ENCODE measurements at places on chromosomes 7 and 10. TPM values are rescaled to one million over a fixed set of nuclear protein-coding genes. Genes with fewer than 3 reads are reported as not detected.

The RBM20 gene
- total RNA-seq: 0.61 TPM

The NPC1L1 gene
- total RNA-seq: 0.18 TPM

The OPN4 gene
- total RNA-seq: not detected

The GDF2 gene
- total RNA-seq: not detected

DNA sequence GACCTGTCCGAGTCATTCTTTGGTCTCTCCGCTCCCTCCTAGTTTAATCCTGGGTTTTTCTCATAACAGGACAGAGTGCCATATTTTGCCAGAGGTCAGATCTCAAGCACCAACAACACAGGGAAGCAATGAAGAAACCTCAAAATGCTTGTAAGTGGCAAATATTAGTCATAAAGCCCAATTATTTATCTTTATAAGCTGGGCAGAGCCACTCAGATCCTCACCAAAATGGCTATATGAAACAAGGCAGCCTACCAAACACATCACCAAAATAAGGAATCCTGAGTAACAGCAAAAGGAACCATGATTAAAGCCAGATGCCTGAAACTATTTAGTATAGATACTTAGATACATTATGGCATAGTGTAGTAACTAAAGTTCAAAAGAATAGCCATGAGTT, 4.7 kb downstream of the ECD start:
- no peak overlapping the region for H3K27ac ChIP-seq
- H3K36me3 ChIP-seq: peaks cover 33% of the 10 kb centered on the region
- peaks cover 26% of the 10 kb centered on the region for H3K4me1 ChIP-seq
- peak overlapping the region; percentile 1 for H3K4me3 ChIP-seq
- DNase-seq: no peak
- H3K27me3 ChIP-seq: no peaks in the 10 kb centered on the region

GRCh38 chr10:123865880-123866279, 25.7 kb downstream of the CPXM2 start:
- H3K27me3 ChIP-seq: peaks cover 19% of the 10 kb centered on the region
- peaks cover 13% of the 10 kb centered on the region for H3K4me1 ChIP-seq
- H3K4me3 ChIP-seq: no peak overlapping the region
- H3K27ac ChIP-seq: no peak overlapping the region
- no peaks in the 10 kb centered on the region for H3K36me3 ChIP-seq

- H3K36me3 ChIP-seq: no peaks in the 10 kb centered on the region
- no peaks in the 10 kb centered on the region for H3K27me3 ChIP-seq
- DNase-seq: no peak
- no peak overlapping the region for H3K4me3 ChIP-seq
- no peaks in the 10 kb centered on the region for H3K4me1 ChIP-seq
- H3K27ac ChIP-seq: no peak overlapping the region
Measured at GRCh38 chr7:77954773-77955555, 156.4 kb downstream of the PHTF2 start.

DNA sequence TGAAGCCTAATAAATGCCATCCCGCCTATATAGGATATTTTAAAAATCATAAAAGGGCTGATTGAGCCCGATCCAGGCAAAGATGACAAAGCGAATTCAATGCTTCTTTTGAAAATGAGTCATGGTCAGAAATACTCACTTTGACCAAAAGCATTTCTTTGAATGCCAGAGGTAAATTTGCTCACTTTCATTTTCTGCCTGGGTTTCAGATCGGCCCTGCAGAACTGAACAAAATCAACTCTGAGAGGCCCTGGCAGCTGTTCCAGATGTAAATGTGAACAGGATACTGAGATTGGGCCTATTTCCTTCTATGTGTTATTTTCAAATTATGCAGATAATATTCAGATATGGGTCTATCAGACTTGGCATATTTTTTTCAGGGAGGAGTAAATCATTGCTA, 114.8 kb upstream of the ARID5B start:
- H3K4me1 ChIP-seq: no peaks in the 10 kb centered on the region
- no peaks in the 10 kb centered on the region for H3K27me3 ChIP-seq
- no peak overlapping the region for H3K4me3 ChIP-seq
- H3K36me3 ChIP-seq: no peaks in the 10 kb centered on the region
